ENCODE measurements at places on chromosomes 2 and 18.

GRCh38 chr2:182280118-182280517 lies 146.7 kb downstream of the PDE1A start:
- H3K27me3 ChIP-seq: no peaks in the 10 kb centered on the region
- no peaks in the 10 kb centered on the region for H3K36me3 ChIP-seq
- no peak overlapping the region for H3K4me3 ChIP-seq
- H3K27ac ChIP-seq: no peak overlapping the region
- H3K4me1 ChIP-seq: no peaks in the 10 kb centered on the region

GRCh38 chr2:113818382-113818951 lies 62.0 kb upstream of the SLC35F5 start:
- no peaks in the 10 kb centered on the region for H3K27me3 ChIP-seq
- DNase-seq: no peak
- no peaks in the 10 kb centered on the region for H3K36me3 ChIP-seq
- no peaks in the 10 kb centered on the region for H3K4me1 ChIP-seq
- H3K4me3 ChIP-seq: no peak overlapping the region

- no peak overlapping the region for H3K27ac ChIP-seq
- no peak for DNase-seq
- no peaks in the 10 kb centered on the region for H3K27me3 ChIP-seq
- H3K4me1 ChIP-seq: peaks cover 3% of the 10 kb centered on the region
Measured at GRCh38 chr2:219538504-219538951, 5.1 kb downstream of the CHPF start.

GRCh38 chr18:37019157-37019827 lies 190.4 kb downstream of the KIAA1328 start:
- no peak for DNase-seq
- H3K4me1 ChIP-seq: no peaks in the 10 kb centered on the region
- no peaks in the 10 kb centered on the region for H3K36me3 ChIP-seq
- no peak overlapping the region for H3K27ac ChIP-seq
- H3K4me3 ChIP-seq: no peak overlapping the region
- H3K27me3 ChIP-seq: no peaks in the 10 kb centered on the region

GRCh38 chr2:239127513-239127912 lies 273.3 kb downstream of the HDAC4 start:
- no peak for DNase-seq
- no peaks in the 10 kb centered on the region for H3K36me3 ChIP-seq
- H3K4me3 ChIP-seq: no peak overlapping the region
- no peak overlapping the region for H3K27ac ChIP-seq

GRCh38 chr2:195686564-195686963 lies 29.5 kb downstream of the SLC39A10 start:
- no peaks in the 10 kb centered on the region for H3K36me3 ChIP-seq
- no peak overlapping the region for H3K4me3 ChIP-seq
- H3K4me1 ChIP-seq: no peaks in the 10 kb centered on the region
- H3K27me3 ChIP-seq: no peaks in the 10 kb centered on the region
- DNase-seq: no peak

DNA sequence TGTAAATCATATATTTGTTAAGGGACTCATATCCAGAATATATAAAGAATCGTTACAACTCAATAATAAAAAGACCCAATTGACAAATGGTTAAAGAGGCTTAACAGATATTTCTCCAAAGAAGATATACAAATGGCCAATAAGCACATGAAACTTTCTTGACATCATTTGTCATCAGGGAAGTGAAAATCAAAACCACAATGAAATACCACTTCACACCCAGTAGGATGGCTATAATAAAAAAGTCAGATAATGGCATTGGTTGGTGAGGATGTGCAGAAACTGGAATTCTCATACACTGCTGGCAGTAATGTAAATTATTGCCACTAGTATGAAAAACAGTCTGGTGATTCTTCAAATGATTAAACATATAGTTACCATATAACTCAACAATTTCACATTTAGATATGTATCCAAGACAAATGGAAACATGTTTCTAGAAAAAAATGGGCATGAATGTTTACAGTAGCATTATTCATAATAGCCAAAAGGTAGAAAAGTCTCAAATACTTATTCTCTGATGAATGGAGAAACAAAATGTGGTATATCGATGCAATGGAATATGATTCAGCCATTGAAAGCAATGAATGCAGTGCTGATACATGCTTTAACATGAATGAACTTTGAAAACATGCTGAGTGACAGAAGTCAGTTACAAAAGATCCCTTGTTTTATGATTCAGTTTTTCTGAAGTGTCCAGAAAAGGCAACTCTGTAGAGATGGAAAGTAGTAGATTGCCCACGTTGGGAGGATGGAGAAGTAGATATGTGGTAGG lies 304.6 kb upstream of the ZEB2 start:
- no peak overlapping the region for H3K4me3 ChIP-seq
- no peaks in the 10 kb centered on the region for H3K27me3 ChIP-seq
- H3K27ac ChIP-seq: no peak overlapping the region
- no peak for DNase-seq

GRCh38 chr18:35130236-35130635 lies 89.0 kb downstream of the MAPRE2 start:
- peaks cover 11% of the 10 kb centered on the region for H3K36me3 ChIP-seq
- H3K27me3 ChIP-seq: no peaks in the 10 kb centered on the region
- H3K4me1 ChIP-seq: no peaks in the 10 kb centered on the region
- DNase-seq: no peak

DNA sequence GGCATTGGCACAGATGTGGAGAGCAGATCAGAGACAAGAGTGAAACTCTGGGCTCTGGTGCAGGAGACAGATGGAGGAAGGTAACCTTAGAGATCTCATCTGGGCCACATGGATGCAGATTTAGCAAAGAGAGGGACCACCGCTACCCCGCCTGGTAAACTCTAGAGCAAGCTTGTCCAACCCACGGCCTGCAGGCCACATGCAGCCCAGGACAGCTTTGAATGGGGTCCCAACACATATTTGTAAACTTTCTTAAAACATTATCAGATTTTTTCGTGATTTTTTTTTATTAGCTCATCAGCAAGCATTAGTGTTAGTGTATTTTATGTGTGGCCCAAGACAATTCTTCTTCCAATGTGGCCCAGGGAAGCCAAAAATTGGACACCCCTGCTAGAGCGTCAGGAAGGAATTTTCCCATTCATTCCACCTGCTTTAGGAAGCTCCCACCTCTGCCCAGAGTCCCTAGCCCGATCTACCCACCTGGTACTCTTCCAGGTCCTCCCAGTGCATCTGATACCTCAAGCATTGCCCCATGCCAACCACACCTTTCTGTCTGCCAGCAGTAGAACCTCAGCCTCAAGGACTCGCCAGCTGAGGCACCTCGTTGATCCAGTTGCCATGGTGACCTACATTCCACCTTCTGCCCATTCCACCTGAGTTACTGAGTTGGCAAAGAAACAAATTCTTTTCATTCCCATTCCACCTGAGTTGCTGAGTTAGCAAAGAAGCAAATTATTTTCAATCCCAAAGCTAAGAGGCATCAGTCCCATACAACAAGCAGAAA lies at the start of gene CIB4:
Gene CIB4 (minus strand): TSS at position 586 of the 784 bp plus-strand sequence. CDS start 52 bp downstream, at position 534.
- DNase-seq: no peak
- H3K4me1 ChIP-seq: no peaks in the 10 kb centered on the region
- no peak within 1 kb of the TSS for H3K27ac ChIP-seq

DNA sequence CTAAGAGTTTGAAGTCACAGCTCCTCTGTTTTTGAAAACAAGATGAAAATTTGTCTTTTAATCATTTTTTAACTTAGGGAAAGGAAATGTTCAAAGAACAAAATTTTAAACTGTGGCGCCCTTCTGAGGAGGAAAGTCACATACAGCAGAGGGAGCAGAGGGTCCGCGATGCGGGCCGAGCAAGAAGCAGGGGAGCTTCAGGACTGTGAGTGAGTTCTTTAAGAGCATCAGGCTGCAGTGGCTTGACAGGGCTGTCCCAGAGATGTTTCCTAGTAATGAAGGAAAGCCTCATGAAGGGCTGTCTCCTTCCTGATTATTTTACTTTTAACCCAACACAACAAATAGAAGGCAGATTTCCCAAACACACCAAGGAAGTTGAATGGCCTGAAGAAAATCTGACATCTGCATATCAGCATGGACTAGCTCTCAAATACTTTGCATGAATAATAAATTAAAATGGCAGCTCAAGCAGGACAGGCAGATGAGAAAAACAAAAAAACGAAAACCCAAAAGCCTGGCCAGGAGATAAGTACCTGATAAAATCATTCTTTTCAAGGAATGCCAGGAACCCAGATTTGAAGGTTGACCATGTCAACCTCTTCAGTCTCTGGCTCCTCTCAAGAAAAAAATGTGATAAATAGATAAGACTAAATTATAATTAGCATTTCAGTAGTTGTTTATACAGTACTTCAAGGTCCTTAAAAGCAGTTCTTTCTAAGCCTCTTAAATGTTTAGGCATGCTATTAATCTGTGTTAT lies 60.8 kb downstream of the SLC40A1 start:
- H3K4me1 ChIP-seq: no peaks in the 10 kb centered on the region
- H3K36me3 ChIP-seq: no peaks in the 10 kb centered on the region
- no peak for DNase-seq
- H3K27me3 ChIP-seq: no peaks in the 10 kb centered on the region

- H3K27me3 ChIP-seq: no peaks in the 10 kb centered on the region
- no peak overlapping the region for H3K4me3 ChIP-seq
Measured at GRCh38 chr2:208101716-208102631, 22.4 kb downstream of the CRYGD start.

DNA sequence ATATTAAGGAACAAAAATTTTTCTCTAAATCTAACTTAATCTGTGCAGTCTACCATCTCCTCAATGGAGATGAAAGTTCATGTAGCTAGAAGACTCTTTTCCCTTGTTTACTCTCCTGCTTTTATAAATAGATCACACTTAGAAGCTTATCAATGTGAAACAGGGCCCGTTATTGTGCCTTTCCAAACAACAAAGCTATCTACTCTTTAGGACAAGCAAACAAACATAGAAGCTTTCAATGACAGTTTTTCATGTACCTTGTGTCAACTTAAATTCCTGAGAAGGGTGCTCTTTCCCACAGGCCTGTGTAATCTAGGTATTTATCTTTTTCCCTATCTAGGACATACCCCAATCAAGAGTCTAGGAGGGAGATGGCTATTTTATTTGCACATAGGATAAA lies 247.8 kb upstream of the CWC22 start:
- no peaks in the 10 kb centered on the region for H3K4me1 ChIP-seq
- H3K27ac ChIP-seq: no peak overlapping the region
- no peaks in the 10 kb centered on the region for H3K27me3 ChIP-seq
- H3K36me3 ChIP-seq: no peaks in the 10 kb centered on the region
- H3K4me3 ChIP-seq: no peak overlapping the region

DNA sequence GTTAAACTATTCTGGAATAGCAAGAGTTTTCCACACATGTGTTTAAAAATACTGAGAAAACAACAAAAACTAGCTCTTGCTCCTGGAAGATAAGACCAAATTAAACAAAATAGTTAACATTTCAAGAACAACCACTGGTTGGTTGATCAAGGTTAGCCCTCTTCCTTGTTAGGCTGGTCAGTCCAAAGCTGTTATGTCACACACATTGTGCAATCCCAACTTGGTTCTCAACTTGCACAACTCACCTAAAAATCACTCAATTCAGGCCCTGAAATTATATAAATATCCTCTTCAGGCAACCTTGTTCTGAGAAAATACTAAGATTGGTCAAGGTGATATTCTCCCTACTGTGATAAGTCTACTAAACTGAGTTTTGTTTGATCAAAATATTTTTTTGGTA lies 169.7 kb upstream of the LRP1B start:
- H3K36me3 ChIP-seq: no peaks in the 10 kb centered on the region
- no peaks in the 10 kb centered on the region for H3K27me3 ChIP-seq
- no peaks in the 10 kb centered on the region for H3K4me1 ChIP-seq
- no peak overlapping the region for H3K27ac ChIP-seq
- no peak overlapping the region for H3K4me3 ChIP-seq

- no peaks in the 10 kb centered on the region for H3K36me3 ChIP-seq
- H3K4me3 ChIP-seq: no peak within 1 kb of the TSS
- H3K27ac ChIP-seq: no peak within 1 kb of the TSS
- H3K4me1 ChIP-seq: no peaks in the 10 kb centered on the region
Measured at GRCh38 chr18:21242141-21242779, at the start of gene GREB1L. TSS of gene GREB1L (plus strand) at chr18:21242232. CDS start at chr18:21383519, 141,287 bp downstream.

- H3K4me1 ChIP-seq: no peaks in the 10 kb centered on the region
- no peaks in the 10 kb centered on the region for H3K36me3 ChIP-seq
- H3K4me3 ChIP-seq: no peak overlapping the region
- no peak for DNase-seq
Measured at GRCh38 chr2:86700690-86701089, 19.4 kb upstream of the RMND5A start.

- H3K4me1 ChIP-seq: no peaks in the 10 kb centered on the region
- H3K36me3 ChIP-seq: no peaks in the 10 kb centered on the region
- no peaks in the 10 kb centered on the region for H3K27me3 ChIP-seq
- no peak for DNase-seq
- no peak overlapping the region for H3K4me3 ChIP-seq
- no peak overlapping the region for H3K27ac ChIP-seq
Measured at GRCh38 chr2:164514491-164514890, 106.8 kb downstream of the GRB14 start.

All from GM12878 (cell line).